GM23338 (cell line): ENCODE measurements at places on chromosomes 6 and 20. TPM values are rescaled to one million over a fixed set of nuclear protein-coding genes. Genes with fewer than 3 reads are reported as not detected.

GRCh38 chr20:56060486-56060885 lies 55.2 kb upstream of the CBLN4 start:
- no peak for DNase-seq

The SYNDIG1 gene
- 4.8 and 7.4 TPM in 2 replicates for total RNA-seq

DNA sequence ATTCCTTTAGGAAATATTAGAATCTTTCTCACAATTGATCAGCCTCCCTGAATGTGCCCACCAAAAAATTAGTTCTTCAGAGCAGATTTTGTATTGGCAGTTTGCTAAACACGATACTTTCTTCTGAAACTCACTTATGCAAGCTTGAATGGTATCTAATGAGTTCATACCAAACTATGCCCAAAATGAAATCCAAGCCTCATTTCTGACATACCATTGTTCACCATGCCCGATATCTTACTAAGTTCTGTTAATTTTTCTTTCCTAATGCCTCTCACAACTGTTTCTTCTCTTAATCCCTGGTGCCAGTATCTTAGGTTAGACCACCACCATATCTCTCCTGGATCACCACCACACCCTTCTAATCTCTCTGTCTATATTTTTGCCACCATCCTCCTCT lies 755.9 kb downstream of the KIF16B start:
- no peak for DNase-seq

GRCh38 chr20:16147916-16148315 lies 425.3 kb downstream of the KIF16B start:
- DNase-seq: no peak

- peak; percentile 64 for DNase-seq
These were observed 777.9 kb downstream of the TENT5A start for GRCh38 chr6:80974579-80974978.
